ENCODE measurements at places on chromosomes 2 and 18. TPM values are rescaled to one million over a fixed set of nuclear protein-coding genes. Genes with fewer than 3 reads are reported as not detected.

DNA sequence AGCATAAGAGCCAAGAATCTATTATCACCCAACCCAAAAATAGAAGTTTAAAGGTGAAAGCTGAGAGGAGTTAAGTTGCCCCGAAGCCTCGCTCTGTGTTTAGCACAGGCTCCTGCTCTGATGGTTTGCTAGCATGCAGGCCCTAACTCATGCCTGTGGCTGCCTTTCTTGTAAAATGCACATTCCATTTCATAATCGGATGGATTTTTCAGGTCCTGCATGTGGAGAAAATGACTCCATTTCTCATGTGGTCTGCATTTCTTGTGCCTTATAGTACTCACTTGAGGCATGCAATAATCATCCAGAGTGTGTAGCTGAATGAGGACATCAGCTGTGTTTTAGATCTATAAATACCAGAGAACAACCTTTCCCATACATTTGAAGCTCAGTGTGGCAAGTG is 381.8 kb downstream of the CPS1 start:
- no peak for DNase-seq

- DNase-seq = no peak
Measured at GRCh38 chr2:55802067-55802466, 108.4 kb upstream of the PNPT1 start.

DNA sequence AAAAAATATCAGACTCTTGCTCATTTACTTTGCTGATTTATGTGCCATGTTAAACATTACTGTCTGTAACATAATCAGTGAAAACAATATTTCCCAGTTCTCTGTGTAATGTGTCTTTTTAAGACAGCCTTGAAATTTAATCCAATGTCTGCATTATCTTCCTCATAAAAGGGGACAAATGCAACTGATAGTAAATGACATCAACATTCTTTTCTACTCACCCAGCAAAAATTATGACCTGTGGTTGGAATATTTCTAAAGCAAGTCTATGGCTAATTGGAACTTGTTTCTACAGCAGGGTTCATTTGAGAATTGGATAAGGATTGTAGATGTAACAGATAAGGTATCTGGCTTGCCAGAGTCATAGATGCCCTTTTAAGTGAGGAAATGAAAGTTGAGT is 34.8 kb downstream of the C1D start:
- DNase-seq = no peak

Gene YPEL5
- total RNA-seq = 22.5 TPM

GRCh38 chr2:137173463-137173862 is 408.1 kb downstream of the THSD7B start:
- peak; percentile 58 for DNase-seq

DNA sequence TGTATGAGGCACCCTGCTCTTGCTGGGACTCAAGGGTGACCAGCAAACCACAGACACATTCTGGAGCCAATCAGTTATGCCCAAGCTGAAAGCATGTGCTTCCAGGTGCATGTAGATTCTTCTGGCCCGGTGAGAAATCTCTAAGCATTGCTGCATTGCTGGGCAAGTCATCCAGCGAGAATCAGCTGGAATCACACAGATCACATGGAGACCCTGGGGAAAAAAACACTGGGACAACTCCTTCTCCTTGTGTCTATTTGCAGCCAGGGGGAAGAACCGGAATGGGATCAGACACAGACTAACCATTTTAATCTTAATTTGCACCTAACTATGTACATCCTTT is 119.7 kb upstream of the KLF7 start:
- no peak for DNase-seq

DNA sequence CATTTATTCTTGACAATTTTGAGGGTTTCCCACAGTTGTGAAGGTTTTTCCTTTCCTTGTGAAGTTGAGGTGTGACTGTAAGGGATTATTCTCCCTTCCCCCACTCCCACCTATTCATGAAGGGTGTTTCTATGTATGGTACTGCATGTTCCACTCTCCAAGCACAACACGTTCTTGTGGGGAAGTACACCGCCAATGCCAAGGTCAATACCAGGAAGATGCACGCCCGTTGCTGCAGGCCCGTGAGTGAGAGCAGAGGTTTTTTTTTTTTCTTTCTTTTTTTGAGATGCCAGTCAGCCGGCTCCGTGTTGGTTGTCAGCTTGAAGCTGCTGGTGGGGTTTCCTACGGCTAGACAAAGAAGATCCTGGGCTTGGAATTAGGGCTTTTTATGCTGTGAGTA is 38.6 kb upstream of the EPHA4 start:
- DNase-seq = no peak

Gene SPC25
- total RNA-seq = 18.7 TPM

GRCh38 chr2:53508667-53509066 is 258.9 kb upstream of the CHAC2 start:
- DNase-seq = no peak

DNA sequence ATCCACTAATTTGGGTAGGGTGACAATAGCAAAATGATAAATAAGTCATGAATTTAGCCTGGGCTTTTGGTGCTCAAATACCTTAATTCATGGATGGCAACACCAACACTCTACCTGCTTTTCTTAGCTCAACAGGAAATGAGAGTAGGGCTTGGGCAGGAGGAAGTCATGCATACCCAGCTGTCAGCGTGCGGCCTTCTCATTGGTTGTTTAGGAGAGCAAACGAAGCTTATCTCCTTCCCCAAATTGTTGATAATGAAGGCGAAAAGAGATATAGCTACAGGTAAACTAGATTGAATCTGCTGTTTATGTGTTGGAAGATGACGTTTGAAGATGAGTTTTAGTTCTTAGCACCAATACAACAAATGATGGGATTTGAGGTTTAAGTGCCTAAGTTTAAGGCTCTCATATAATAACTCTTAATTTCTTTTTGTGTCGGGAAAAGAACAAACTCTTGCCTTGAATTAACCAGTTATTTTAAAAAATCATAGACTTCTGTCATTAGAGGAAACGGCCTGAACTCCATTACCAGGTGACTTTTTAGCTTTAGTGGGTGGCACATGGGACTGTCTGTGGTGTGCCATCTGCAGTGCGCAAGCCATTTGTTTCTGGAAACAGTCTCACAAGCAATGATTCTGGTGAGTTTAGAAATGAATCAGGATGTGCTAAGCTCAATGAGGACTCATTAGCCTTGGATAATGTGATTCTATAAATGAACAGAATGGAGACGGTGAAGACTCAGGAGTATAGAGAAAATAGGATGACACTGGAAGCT is 19.8 kb downstream of the MAP4K4 start:
- peak; percentile 44 for DNase-seq

DNA sequence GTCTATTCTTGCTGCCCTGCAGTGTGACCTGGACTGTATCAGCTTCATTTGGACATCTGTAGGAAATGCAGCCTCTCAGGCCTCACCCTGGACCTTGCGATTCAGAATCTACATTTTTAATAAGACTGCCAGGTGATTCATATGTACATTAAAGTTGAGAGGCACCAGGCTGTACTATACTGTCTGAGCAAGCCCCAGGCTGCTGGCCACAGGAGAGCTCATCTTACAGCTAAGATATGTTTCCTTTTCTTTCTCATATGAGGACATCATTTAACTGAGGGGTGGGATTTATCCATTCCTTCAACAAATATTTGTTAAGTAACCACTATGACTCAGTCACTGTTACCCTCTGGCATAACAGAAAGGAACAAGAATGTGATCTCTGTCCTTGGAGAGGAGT is 78.2 kb upstream of the GCFC2 start:
- DNase-seq = no peak

DNA sequence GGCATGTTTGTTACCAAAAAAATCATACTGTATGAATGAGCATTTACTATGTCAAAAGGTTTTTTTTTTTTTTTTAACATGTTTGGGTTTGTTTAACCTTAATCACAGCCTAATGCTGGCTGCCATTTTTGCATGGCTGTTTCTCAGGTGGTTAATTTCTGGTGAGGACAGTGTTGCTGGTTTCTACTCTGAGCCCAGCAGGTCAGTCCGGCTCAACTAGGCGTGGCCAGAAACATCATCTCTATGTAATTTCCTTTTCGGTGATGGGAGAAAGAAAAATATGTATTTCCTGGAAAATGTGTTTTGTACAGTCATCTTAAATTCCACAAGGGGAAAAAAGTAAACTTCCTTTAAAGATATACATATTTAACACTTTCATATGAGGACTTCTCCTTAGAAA is 24.9 kb upstream of the BZW1 start:
- no peak for DNase-seq

DNA sequence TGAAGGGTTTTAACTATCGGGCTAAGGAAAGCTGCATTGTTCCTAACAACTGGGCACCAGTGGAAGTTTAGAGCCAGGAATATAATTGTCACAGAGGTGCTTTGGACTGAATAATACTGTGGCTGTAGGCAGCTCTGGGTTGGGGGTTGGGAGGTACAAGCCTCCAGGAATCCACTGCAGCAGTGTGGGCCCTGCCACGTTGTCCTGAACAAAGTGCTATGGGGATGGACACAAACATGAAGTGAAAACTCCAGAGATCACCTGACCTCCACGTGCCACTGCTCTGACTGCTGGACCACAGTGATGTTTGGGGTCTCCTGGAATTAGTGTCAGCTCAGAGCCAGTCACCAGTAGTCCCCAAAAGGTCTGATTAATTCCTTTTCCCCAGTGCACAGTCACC is 110.9 kb downstream of the BCL2 start:
- no peak for DNase-seq

Gene SGPP2
- 19.8 TPM for total RNA-seq

Gene C1GALT1C1L
- not detected for total RNA-seq

GRCh38 chr18:47248115-47248603 is 3.3 kb downstream of the SKOR2 start:
- DNase-seq = no peak

Gene INPP5D
- total RNA-seq = 126 TPM

GRCh38 chr2:74522516-74522915 is 3.5 kb downstream of the DQX1 start:
- no peak for DNase-seq

- DNase-seq = no peak
Measured at GRCh38 chr2:24872344-24873115, 47.5 kb downstream of the ADCY3 start.

DNA sequence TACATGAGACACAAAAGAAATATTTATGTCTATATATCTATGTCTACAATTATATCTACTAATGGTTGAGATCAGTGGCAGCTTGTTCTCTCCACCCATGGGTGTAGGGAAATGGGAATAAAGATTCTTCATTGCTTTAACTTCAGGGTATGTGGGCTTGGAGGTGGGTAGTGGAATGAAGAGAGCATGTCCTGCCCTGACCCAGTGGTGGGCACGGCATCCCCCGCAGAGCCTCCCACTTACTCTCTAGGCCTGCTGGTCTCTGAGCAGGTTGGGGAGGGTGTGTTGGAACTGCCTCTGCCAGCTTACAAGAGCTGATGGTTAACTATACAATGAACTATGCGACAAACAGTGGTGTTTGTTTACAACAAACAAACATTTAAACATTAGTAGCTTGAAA is 152.5 kb upstream of the SKOR2 start:
- DNase-seq = no peak

- peak; percentile 25 for DNase-seq
Measured at GRCh38 chr2:237201461-237202287, 116.0 kb downstream of the COPS8 start.

DNA sequence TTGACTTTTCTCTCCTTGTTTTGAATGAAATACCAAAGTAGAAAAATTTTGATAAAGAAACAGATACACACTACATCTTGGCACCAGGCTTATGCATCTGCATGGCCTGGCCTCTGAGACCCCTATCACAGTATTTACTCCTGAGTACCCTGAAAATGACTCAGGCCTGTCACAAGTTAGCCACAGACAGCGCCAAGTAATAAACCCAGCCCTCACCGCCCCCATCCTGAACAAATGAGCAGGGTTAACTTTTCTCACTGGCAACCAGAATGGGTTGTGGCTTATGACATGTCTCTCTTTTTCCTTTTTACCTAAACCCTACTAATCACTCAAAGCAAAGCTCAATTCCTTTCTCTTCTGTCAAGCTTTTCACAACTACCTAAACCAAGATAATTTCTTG is 35.3 kb downstream of the SPRED2 start:
- DNase-seq = no peak

DNA sequence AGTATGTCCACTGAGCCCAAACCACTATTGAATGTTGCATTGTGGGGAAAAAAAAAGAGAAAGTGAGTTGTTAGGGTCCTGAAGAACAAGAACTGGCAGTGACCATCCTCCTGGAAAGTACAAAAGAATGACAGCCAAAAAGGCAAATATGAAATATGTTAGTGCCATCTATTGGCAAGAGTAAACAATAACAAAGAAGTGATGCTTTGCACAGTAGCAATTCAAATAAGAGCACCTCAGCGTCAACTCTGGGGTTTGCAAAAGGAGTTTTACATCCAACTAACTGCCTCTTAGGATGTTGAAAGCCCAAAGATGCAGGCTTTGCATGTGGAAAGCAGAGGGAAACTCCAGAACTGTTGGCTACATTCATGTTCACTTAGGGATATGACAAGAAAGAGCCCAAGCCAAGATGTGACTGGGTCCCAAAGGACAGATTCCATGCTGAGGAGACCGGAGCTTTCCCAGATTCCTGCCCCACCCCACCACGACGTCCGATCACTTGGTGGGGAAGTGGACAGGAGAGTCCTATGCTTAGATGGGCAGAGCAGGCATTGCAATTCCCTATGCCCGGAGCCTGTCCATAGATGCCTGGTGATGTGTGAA is 15.6 kb downstream of the TRABD2A start:
- DNase-seq = no peak

DNA sequence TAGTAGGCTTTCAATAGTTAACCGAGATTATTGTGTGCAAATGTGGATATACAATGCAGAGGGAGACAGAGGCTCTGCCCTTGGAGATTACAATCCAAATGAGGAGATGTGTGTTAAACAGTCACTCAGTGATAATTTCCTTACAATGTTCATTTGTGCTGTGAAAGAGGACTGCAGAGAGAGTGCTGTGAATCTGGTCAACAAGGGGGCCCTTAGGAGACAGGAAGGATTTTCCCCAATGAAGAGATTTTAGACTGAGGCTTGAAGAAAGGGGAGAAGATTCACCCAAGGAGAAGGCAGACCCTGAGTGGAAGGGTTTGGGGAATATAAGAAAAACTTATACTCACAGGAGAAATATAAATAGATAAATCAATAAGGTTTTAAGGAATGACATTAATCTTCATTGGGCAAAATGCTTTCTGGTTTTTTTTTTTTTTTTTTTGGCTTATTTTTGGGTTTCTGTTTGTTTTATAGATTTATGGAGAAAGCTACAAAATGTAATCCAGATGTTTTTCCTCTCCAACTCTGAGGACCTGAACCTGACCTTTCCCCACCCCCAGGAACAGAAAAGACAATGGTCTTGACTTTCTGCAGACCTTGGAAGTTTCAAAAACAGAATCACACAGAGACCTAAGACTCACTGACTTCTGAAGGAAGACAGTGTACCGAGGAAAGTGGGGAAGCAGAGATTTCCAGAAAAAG is 151.3 kb upstream of the SERPINE2 start:
- DNase-seq = no peak

Gene CNTNAP5
- total RNA-seq = not detected

DNA sequence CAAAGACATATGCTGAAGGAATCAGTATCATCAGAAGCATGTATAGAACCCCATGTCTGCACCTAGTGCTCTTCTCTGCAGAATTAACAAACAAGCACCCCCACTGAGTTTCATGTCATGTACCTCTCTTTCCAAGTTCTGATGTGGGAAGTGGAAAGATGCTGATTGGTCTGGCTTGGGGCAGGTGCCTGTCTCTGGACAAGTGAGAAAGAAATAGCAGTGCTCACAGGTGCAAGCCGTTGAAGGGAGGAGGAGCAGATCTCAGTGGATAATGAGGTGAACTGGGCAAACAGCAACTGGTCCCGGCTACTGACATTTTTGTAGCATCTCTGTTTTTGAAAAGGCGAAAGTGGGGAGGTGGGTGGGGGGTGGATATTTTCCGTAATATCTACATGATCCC is 17.5 kb upstream of the ACVR1 start:
- DNase-seq = no peak

- no peak for DNase-seq
Measured at GRCh38 chr18:42106784-42107183, 151.8 kb downstream of the PIK3C3 start.

Data from GM12878 (cell line).